ENCODE measurements at places on chromosomes 4 and X. TPM values are rescaled to one million over a fixed set of nuclear protein-coding genes. Genes with fewer than 3 reads are reported as not detected.

Gene TMPRSS11D
- total RNA-seq, result not detected

Gene ASB9
- total RNA-seq, result 19.7 TPM

Gene CD40LG
- not detected for total RNA-seq

Gene SH3D19
- 25.3 TPM for total RNA-seq

Gene NWD2
- not detected for total RNA-seq

Gene CLCN5
- 2.5 TPM for total RNA-seq

Gene RGS12
- total RNA-seq, result 13.1 TPM

Gene FAM9B
- not detected for total RNA-seq

Gene GLRB
- 1.2 TPM for total RNA-seq

Gene PAGE4
- total RNA-seq, result not detected

Gene INPP4B
- total RNA-seq, result 3.2 TPM

Gene SPANXC
- total RNA-seq, result 0.74 TPM

Gene STOX2
- 2.4 TPM for total RNA-seq

Gene PAGE1
- total RNA-seq, result not detected

Gene HPSE
- 1.3 TPM for total RNA-seq

Gene DUSP21
- not detected for total RNA-seq

Gene IL3RA
- total RNA-seq, result 0.95 TPM

Gene RHOXF2B
- total RNA-seq, result not detected

Gene AKAP14
- total RNA-seq, result not detected

Gene PCDH10
- total RNA-seq, result 0.08 TPM

Gene OTUD4
- total RNA-seq, result 15.4 TPM

Gene AVPR2
- not detected for total RNA-seq

Gene FAAH2
- total RNA-seq, result 0.18 TPM

Gene USP53
- 5.3 TPM for total RNA-seq

Gene QDPR
- total RNA-seq, result 46.7 TPM

Gene AMBN
- not detected for total RNA-seq

Gene GBA3
- total RNA-seq, result not detected

Gene ANKRD37
- total RNA-seq, result 3.8 TPM

Gene C1QTNF7
- not detected for total RNA-seq

Gene DMRTC1B
- total RNA-seq, result 0.13 TPM

Gene CCNB3
- 0.82 TPM for total RNA-seq

Gene TIGD4
- total RNA-seq, result 0.18 TPM

Gene CWH43
- not detected for total RNA-seq

Gene DMRTC1
- not detected for total RNA-seq

Gene FABP2
- total RNA-seq, result not detected

Gene MAGEA11
- not detected for total RNA-seq

Gene DDX3X
- total RNA-seq, result 153 TPM

Gene FGF13
- not detected for total RNA-seq

Gene ZFP92
- 0.60 TPM for total RNA-seq

Gene TMEM47
- total RNA-seq, result 0.34 TPM

Gene SLC25A53
- total RNA-seq, result 5.8 TPM

Gene TKTL1
- total RNA-seq, result not detected

Gene CTAG2
- total RNA-seq, result not detected

Gene DDIT4L
- 0.32 TPM for total RNA-seq

Gene CCNA2
- total RNA-seq, result 49.1 TPM

Gene FGA
- total RNA-seq, result 14.4 TPM

Gene SHISA3
- total RNA-seq, result not detected

All from A549 treated with ZK216348 at 1 μM for 4 hours (cell line).